ENCODE measurements at places on chromosomes 7 and 10.

DNA sequence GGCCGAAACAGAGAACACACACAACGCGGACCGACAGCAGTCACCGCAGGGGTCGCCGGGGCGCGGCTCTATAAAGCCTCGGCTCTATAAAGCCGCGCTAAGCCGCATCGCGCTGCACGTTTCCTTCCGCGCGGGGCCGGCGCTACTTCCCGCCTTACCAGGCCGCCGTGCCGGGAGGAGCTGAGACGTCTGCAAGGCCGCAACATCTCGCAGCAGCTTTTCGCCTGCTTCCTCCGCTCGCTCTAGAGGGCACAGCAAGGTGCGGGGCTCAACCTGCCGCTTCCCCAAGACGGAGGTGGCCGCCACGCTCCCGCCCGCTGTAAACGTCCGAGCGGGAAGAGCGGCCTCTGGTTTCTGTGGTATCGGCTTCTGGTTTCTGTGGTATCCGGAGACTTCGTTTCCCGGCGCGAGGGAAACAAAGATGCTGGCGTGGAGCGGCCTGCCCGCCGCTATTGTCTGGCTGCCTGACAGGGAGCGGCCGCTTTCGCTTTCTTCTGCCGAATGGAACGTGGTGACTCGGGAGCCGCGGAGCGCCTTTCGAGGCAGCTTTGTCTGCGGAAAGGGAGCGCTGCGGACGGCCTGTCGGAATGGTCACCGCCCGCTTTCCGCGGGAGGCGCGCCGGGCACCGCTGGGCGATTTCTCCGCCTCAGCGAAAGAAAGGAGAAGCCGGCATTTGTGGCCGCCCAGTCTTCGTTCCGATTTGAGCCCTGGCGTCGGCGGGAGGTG, 91.8 kb downstream of the SPAG6 start:
- peak; percentile 84 for DNase-seq

DNA sequence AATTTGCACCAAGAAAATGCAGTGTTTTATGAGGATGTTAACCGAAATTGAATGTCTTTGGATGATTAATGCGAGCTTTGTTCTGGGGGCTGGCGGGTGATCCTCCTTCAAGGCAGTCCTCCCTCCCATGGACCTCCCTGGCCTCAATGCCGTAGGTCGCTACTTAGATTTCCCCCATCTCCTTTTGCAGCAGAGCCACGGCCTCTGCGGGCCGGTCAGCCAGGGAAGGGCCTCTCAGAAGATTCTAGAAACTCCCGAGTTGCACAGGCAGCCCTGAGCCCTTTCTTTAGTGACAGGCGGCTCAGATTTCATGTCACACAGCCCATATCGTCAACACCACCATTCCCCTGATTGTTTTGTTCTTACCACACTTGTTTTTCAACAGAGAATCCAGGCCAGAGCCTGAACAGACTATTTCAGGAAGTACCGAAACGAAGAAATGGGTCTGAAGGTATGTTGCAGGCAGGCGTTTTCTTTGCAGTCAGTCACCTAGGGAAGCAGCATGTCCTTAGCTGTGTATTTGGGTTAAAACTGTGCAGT, 88.2 kb upstream of the SH2B2 start:
- no peak for DNase-seq

- DNase-seq = no peak
These were observed 594.1 kb downstream of the GRM8 start for GRCh38 chr7:126658684-126659083.

- no peak for DNase-seq
These were observed 11.2 kb upstream of the PRTFDC1 start for GRCh38 chr10:24963521-24964041.

DNA sequence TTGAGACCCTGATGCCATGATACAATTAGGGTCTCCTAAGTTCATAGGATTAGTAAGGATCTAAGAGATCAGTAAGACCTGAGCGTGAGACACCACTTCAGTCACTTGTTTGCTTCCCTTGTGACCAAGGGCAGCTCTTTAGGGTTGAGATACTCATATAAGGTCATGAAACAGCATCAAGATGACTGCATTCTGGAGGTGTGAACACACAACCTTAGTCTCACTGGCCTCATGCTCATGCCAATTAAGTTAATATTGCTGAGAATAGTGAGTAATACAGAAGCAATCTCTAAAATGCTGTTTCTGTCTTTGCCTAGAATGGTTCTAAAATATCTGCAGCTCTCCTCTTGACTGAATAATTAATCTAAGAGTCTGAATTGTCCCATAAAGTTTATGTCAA, 39.6 kb upstream of the KLHL7 start:
- DNase-seq = no peak

DNA sequence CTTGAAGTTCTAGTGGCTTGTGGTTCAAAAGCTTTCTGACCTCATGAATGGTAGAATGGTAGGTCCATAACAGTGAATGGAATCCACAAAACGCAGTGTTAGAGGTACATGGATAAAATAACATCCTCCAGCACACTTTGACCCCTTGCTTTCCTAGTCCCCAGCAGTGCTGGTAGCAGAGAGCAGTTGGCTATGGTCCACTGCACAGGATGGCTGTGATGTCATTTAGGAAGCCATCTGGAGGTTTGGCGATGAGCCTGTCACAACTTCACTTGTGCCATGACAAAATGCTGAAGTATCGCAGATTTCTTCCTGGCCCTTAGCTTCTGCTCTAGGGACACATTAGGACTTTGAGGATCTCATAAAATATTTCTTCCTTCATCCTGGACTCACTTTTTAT, 300.0 kb upstream of the FZD8 start:
- DNase-seq = no peak

GRCh38 chr10:15426115-15426514, 55.0 kb upstream of the FAM171A1 start:
- DNase-seq = no peak

DNA sequence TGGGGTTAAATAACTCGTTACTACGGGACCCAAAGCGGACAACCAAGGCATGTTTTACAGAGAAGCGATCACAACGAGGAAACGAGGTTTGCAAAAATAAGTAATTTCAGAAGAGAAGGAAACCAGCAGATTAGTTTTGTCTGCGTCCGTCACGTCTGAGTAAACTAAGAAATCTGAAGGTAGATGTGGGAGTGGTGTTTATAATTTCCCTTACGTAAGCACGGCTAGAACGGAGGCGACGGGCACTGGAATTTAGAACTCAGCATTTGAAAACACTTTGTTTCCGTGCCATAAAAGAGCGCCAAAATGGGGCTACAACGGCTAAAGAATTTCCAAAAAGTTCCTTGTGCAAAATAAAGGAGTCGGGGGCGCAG, 718 bp upstream of the UMAD1 start:
- DNase-seq = peak; percentile 36

GRCh38 chr7:89232-90019, 102.9 kb upstream of the FAM20C start:
- DNase-seq = peak; percentile 31

DNA sequence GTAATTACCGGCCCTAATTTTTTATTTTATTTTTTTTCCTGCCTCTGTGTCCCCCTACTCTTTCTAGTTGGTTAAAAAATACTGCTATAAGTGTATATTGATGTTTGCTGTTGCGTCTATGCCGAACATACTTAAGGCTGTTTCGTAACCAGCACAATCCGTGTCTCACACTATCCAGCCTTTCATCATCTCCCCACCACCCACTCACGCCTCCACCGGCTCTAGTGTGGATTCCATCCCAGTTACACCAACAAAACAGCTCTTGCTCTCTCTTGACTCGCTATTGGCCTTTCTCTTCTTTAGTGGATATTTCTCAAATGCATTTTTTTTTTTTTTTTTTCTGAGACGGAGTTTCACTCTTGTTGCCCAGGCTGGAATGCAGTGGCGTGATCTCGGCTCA, 70.1 kb upstream of the CAMK1D start:
- DNase-seq = no peak

DNA sequence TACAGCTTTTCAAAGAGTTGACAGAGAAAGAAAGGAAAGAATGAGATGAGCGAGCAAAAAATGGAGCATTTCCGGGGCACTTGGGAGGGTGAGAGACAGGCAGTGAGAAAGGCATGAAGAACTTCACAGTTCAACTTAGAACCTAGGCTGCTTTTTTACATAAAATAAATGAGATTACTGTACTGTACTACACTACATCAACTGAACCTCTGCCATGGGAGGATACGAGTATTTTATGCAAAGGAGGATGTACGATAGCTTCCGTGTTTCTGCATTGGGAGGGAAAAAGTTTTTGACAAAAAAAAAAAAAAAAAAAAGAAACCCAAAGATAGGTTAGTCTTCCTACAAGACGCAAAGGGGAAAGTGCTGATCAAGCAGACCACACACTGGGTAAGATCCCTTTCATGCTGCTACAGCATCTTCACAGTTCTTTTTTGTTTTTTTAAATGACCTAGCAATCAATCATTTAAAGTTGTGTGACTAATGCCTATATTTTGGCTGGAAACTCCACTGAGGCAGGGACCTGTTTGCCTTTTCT, 88.0 kb downstream of the RAPGEF5 start:
- DNase-seq = no peak

GRCh38 chr10:76882245-76882644, 755.4 kb downstream of the KCNMA1 start:
- no peak for DNase-seq

DNA sequence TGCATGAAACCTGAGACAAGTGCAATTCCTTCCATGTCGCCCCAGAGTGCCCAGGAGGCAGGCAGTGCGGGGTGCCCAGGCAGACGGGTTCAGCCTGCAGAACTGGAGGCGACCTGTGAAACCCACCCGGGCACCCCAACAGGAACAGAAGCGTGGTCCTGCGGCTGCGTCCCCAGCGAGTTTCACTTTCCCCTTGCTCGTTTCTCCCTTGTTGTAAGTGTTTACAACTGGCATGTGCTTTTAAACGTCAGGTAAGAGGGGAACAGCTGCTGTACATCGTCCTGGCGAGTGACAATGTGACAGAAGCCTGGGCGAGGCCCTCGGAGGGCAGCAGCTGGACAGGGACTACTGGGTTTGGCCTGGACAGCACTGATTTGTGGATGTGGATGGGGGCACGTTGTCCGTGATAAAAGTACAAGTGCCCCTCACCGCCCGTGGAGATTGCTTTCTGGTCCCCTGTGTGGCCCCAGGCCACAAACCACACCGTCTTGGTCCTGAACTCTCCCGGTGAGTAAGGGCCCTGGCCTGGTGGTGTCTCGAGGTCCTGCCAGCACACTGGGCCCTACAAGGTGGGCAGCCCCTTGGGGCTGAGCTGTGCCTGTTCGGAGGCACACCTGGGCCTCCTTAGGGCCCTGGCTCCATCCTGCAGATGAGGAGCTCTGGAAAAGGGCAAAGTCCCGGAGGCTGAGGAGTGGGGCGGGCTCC, 4.0 kb downstream of the VENTX start:
- DNase-seq = peak; percentile 72

- DNase-seq = no peak
These were observed 9.6 kb downstream of the GRID1 start for GRCh38 chr10:86357041-86357440.

DNA sequence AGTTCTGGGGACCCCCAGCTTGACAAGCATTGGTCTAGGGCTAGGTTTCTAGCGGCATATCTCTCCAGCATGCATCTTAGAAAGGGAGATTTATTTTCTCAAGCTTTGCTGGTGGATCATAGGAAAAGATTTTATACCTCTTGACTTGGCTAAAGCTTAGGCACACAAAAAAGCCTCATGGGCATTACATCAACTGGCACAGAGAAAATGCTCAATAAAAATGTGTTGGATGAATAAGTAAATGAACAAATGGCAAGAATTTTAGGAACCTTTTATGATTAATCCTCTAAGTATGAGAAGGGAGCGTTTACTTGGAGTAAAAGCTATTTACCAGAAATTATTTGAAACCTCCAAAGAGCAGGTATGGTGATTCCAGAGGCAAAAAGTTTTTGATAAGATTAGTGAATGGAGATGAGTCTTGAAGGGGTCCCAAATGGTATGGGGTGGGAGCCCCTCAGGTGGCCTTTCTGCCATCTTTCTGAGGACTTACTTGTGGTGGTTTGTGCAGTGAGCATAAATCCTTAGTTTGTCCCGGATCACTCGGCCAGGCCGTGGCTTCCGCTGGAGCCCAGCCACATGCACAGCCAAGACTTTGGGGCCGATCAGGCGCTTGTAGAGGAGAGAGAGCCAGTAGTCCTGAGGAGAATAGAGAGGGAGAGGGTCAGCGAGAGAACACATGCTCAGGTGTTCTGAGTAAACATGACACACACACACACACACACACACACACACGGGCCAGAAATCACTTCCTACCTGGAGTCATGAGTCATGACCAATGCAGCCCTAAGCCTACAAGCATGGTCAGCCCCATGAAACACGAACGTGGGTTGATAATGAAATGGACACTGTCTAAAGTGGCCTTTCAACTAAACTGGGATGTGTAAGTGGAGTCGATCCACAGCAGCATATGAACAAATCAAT, 43.1 kb upstream of the HPS1 start:
- no peak for DNase-seq

DNA sequence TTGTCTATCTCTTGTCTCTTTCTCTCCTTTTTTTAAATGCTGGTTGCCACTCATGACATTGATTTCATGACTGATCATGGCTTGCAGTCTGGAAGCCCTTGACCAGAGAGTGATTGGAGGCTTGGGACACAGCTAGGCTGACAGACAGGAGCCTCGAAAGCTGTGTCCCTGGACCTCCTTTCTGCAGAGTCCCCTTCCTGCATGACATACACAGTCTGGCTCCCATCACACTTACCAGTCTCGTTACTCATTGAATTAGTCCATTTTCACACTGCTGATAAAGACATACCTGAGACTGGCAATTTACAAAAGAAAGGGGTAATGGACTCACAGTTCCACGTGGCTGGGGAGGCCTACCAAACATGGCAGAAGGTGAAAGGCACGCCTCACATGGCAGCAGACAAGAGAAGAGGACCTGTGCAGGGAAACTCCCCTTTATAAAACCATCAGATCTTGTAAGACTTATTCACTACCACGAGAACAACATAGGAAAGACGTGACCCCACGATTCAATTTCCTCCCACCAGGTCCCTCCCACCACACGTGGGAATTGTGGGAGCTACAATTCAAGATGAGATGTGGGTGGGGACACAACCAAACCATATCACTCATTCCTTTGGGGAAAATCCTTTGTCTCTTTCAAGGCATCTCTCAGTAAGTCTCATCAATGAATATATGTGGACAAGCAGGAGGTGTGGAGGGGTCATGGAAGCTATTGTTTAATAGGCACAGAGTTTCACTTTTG, 102.3 kb downstream of the TBXAS1 start:
- DNase-seq = no peak

DNA sequence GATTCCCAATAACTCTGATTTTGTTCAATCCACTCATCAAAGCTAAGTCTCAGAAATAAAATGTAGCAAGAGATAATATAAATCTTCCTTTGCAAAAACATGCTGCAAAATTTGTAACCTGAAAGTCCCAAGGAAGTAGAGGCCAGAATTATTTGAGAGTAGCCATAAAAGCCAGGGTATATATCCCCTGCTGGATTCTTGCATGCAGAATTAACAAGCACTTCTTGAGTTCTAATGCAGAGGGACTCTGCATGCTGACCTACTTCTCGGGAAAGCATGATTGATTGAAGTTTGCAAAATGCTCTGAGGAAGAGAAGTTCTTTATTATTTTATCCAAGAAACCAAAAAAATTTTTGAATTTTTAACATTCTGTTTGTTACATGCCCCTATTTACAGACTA, 121.6 kb downstream of the THSD7A start:
- DNase-seq = no peak

- DNase-seq = no peak
These were observed 3.2 kb downstream of the NDST2 start for GRCh38 chr10:73808021-73808815.

Data from GM13976 (cell line).